ENCODE measurements at places on chromosomes 12 and 14.

GRCh38 chr12:124386661-124387527 is 92.0 kb downstream of the RFLNA start:
- no peak for DNase-seq

GRCh38 chr14:46964378-46964777 is 312.8 kb upstream of the RPL10L start:
- DNase-seq, result no peak

- no peak for DNase-seq
These were observed 16.6 kb upstream of the CCDC177 start for GRCh38 chr14:69591317-69591716.

GRCh38 chr12:59164991-59165718 is 244.9 kb upstream of the LRIG3 start:
- DNase-seq, result peak; percentile 30

- no peak for DNase-seq
These were observed 25.9 kb downstream of the CKB start for GRCh38 chr14:103496776-103497175.

GRCh38 chr12:112941528-112942335 is 3.5 kb downstream of the OAS3 start:
- DNase-seq, result no peak

- no peak for DNase-seq
These were observed 26.1 kb upstream of the PTHLH start for GRCh38 chr12:27998658-27999057.

DNA sequence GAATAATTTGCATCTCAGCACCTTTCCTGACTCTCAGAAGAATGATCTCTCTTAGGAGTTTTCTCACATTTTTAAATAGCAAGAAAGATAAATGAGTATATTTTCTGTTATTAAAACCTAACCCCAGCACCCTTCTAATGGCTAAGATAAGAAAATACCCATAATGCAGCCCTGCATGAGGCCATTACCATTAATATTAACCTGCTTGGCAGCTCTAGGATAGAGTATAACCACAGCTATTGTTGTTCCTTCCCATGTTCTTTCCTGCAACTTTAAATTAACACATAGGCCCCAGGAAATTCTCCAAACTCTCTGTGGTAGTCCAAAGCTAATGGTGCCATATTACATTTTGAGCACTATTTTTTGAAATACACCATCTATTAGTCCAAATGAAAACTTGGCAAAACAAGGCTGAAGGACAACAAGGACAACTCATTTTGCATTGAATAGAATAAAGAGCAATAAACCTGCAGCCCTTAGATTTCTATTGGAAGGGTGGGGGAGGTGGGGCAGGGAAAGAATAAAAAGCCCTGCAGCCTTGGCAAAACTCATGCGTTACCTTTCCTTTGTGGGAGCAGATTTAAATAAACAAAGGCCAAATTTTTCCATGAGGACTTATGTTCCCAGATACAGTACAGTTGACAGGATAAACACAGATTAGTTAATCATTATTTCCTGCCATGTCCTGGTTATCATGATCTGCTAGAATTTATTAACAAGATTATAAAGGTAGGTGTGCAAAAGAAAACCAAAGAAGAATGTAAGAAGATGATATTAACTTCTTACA is 46.9 kb downstream of the BTG1 start:
- no peak for DNase-seq

- DNase-seq, result no peak
These were observed 148.4 kb downstream of the CHST11 start for GRCh38 chr12:104604995-104605675.

GRCh38 chr12:307406-307805 is 44.8 kb upstream of the SLC6A13 start:
- DNase-seq, result no peak

- no peak for DNase-seq
These were observed 485.0 kb downstream of the SNAPC1 start for GRCh38 chr14:62247266-62247665.
